Muscle of leg (tissue), 16 donors: ENCODE measurements at places on chromosomes 1 and 21.

DNA sequence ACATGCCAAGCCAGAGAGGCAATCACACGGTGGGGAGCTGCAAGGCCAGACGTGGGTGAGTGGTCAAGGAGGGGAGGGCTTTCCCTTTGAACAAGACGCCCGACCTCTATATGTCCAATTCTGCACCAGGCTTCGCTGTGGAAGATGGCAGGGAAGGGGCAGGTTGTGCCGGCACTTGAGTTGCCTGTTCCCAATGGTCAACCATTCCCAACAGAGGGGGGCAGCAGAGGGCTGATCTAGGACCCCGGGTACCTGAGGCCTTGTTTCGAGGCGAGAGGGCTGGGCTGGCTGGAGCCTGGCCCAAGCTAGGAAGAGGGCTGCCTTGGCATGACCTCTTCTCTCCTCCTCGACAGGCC, 64.9 kb downstream of the TMEM53 start:
- no peak for DNase-seq

DNA sequence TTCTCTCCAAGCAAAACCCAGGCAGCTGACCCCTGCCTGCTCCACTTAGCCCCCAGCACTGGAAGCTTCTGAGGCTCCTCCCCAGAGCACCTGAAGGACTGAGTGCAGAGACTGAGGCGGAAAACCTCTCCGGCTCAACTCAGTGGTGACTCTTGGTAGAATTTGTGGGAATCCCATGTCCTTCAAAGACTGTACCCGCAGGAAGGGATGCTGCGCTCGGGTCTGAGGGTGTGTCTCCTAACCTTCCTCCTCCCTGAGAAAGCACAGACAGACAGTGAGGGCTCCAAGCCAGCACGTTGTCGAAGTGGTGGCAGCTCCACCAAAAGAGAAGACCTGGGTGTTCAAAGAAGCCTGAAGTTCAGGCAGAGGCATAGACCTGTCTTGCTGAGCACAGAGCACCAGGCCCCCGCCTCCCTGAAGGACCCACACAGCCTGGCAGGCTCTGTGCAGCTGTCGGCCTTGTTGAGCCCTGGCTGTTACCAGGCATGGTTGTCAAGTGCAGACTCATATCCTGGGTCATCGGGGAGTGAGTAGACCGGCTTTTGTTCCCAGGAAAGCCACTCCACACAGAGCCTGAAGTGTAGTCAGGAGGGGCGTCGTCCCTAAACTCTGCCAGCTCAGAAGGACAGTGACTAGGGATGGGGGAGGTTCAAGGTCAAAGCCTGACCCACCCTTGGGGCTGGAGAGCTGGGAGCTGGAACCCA, 36.7 kb downstream of the CSMD2 start:
- no peak for DNase-seq

GRCh38 chr1:125065821-125066180, 3881.0 kb downstream of the SRGAP2C start:
- no peak for DNase-seq

GRCh38 chr1:192382758-192383157, 66.0 kb downstream of the RGS21 start:
- no peak for DNase-seq

DNA sequence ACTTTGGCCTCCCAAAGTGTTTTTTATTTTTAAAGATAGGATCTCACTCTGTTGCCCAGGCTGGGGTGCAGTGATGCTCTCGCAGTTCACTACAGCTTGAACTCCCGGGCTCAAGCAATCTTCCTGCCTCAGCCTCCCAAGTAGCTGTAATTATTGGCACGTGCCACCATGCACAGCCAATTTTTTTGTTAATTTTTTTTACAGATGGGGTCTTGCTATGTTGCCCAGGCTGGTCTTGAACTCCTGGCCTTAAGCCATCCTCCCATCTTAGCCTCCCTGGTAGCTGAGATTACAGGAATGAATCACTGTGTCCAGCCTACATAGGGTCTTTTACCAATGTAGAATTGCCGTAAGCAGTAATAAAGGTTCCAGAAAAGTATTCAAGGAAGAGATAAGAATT, 49.1 kb upstream of the HP1BP3 start:
- DNase-seq: no peak

GRCh38 chr1:176609556-176610408, 146.8 kb downstream of the PAPPA2 start:
- no peak for DNase-seq

DNA sequence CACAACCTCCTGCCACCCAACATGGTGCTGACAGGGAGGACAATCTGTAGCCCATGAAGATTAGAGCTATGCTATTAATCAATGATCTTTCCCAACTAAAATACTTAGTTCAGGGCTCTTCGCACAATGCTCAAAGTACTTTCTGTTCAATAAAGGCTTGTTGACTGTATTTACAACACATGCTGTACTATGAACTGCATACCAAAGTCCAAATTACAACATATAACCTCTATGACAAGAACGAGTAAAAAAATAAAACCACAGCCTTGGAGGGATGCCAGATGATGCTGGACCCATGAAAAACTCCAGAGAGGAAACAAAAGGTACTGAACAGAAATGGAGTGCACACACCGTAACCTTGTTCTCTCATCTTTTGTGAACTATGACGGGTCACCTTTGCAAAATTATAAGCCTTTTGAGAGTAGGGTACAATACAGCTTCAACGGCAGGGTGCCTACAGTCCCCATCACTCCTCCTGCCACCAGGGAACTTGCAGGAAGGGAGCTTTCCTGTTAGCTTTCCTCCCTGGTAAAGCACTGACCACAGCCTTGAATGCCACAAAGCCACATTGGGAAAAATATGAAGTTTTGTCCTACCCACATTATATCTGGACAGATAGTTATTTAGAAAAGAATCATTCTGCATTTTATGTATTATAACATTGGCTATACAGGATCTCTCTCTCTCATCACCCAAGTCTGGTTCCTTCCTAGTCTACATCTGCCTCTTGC, 175.6 kb downstream of the NRIP1 start:
- peak; percentile 33 for DNase-seq
